ENCODE measurements at places on chromosomes 7 and 10. TPM values are rescaled to one million over a fixed set of nuclear protein-coding genes. Genes with fewer than 3 reads are reported as not detected.

Gene MUC3A
- not detected for polyA plus RNA-seq

Gene ASZ1
- not detected for polyA plus RNA-seq

Gene ZMIZ2
- 1.1 TPM for polyA plus RNA-seq

DNA sequence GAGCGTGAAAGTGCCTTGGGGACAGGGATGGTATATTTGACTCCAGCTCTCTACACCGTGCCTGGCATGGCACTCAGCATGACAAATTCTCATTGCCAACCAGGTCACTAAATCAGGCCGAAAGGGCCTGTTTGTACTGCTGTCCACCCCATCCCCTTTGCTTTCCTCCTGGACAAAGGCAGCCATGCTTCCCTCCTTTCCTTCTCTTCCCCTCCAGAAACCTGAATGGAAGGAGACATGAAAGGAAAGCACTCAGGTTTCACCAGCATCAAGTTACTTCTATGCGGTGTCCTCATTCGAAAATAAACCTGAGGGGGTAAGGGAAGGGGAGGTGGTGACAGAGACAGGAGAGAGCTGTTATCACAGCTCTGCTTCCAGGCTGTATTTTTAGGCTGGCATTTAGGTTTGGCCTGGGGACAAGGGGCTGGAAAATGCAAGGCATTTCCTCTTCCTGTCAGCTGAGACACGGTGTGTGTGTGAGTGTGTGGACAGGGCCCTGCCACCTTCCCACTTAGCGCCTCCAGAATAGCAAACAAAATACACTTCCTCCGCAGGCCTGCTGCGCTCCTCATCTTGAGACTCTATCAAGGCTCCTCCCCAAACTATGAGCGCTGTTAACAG is 79.9 kb upstream of the COL13A1 start:
- DNase-seq = no peak

DNA sequence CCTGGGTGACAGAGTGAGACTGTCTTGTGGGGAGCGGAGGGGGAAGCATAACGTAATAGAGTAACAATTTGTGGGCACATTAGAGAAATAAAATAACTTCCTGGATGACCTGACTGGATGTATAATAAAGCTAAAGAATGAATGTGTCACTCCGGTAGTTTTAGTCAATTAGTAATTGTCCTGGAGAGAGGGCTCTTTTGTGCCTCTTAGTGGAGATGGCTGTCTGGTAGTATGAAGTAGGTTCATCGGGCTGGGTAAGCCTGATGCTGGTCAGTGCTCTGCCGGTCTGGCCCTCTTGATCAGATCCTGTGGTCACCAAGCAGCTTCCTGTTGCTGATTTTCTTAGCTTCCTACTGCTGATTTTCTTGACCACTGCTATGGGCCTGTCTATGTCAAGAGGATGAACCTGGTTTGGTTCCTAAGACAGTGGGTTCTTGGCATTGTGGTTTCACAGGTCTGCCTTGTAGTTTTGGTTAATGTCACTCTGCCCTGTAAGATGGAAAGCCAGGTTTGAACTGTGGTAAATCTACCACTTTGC is 34.1 kb downstream of the ZRANB1 start:
- DNase-seq = no peak

- DNase-seq = no peak
Observed at GRCh38 chr10:20624642-20625041, 272.5 kb downstream of the NEBL start.

DNA sequence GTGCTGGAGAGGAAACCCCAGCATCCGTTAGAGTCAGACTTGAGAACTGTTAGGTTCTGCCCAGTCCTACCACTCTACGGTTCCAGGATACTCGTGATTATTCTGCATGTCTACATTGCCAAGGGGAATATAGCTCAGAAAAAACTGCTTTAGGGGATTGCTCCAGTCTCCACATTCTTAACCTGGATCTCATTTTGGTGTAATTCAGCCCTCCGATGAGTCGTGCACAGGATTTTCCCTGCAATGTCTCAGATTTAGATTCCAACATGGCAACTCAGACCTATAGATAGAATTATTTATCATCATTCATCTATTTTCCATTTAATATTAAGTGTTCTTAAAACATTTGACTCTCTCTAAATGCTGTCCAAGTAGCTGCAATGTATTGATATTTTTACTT is 121.1 kb upstream of the ZEB1 start:
- no peak for DNase-seq

DNA sequence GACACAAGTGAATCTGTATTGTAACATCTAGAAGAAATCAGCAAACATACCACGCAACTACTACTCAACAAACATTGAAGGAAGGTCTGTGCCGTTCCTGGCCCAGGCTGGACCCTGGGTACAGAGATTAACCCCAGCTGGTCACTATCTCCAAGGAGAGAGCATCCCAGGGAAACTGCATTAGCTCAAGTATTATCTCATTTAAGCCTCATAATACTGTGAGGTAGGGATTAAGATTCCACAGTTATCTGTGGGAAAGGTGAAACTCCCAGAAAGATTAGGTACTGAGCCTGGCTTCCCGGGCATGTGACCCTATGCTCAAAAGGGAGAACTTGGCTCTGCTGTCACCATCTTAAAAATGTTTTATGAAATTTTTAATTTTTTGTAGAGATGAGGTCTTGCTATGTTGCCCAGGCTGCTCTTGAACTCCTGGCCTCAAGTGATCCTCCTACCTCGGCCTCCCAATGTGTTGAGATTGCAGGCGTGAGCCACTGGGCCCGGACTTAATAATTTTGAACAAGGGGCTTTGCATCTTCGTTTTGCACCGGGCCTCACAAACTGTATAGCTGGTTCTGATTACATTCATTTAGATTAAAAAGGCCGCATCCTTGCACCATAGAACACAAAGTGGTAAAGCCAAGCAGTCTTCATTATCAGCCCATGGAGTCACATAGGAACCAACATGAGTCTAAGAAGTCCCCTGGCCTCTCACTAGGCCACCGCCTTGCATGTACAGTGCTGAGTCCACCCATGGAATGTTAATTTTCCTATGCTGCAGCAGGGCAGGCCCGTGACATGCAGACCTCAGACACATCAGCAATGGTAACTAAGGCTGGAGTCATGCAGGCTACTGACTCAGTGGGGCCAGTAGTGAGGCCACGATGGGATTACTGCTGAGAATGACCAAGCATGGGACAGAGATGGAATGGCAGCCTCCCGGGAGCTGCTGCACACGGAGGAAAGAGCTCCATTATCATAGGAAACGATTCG is 5.5 kb upstream of the CTBP2 start:
- DNase-seq = no peak
